ENCODE measurements at places on chromosomes 1 and 21.

GRCh38 chr1:111369177-111369576 lies 58.4 kb downstream of the OVGP1 start:
- DNase-seq: no peak

- no peak for DNase-seq
Measured at GRCh38 chr1:70071601-70072000, 133.8 kb downstream of the LRRC40 start.

- DNase-seq: no peak
Measured at GRCh38 chr1:93649231-93649630, 32.4 kb downstream of the BCAR3 start.

DNA sequence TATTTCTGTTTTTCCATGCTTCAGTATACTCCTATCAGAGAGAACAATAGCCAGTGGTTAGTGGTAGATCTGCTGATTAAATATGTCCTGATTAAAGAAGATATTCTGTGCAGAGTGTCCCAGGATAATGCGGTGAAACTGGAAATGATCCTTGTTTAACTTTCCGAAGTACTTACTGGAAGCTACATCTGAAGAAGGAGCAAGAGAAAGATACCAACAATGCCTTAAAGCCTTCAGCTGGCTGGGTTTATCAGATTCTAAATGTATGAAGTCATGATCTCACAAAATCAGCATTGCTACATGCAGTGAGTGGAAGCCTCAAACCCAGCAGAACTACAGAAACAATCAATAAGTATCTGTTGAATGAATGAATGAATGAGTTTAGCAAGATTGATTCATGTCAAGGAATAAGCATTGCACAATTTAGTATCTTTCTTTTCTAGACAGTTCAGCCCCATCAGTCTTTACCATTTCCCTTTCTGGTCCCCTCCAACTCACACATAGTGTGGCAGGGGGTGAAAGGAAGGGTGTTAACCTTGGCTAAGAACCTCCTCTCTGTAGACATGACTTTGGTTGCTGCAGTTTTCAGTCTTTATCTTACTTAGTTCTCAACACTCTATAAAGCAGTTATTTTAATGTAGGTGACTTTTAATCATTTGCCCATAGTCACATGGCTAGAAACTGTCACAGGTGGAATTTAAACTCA lies 24.7 kb upstream of the DNASE2B start:
- DNase-seq: no peak

GRCh38 chr1:153945131-153945794 lies 1.3 kb downstream of the DENND4B start:
- DNase-seq: no peak

- no peak for DNase-seq
Measured at GRCh38 chr1:61753998-61754508, 11.8 kb downstream of the PATJ start.

DNA sequence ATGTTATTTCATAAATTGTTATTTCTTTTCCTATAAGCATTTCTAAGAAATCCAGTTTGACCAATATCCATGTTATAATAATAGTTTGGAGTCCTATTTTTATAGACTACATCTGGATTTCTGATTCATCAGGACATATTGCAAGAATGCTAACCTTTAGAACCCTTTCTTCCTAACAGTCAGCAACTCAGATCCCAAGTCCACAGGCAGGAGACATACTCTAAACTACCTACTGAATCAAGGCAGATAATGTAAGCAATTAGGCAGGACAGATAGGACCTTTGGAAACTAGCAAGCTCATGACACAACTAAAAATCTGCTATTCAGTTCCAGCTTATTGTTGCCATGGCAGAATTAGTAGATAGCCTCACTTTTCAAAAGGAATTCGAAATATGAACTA lies 104.1 kb downstream of the DENND1B start:
- no peak for DNase-seq

GRCh38 chr1:119326251-119326650 lies 42.3 kb upstream of the HAO2 start:
- DNase-seq: no peak

GRCh38 chr21:35333831-35334618 lies 284.9 kb upstream of the RUNX1 start:
- no peak for DNase-seq

DNA sequence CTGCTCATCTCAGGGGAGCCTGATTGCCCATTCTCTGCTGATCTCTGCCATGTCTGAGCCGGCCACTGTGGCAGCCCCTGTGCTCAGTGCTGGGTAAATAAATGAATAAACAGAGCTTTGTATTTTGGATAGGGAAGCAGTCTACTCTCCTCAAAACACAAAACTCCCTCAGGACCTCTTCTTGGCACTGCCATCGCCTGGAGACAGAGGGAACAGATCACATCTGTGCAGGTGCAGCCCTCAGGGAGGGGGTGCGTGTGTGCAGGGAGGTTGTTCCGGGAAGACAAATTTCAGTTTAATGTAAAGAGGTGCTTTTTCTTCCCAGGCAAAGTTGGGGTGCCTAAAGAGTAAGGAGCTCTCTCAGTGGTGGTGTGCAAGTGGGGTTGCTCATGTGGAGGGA lies 7.7 kb upstream of the FAM167B start:
- DNase-seq: no peak

DNA sequence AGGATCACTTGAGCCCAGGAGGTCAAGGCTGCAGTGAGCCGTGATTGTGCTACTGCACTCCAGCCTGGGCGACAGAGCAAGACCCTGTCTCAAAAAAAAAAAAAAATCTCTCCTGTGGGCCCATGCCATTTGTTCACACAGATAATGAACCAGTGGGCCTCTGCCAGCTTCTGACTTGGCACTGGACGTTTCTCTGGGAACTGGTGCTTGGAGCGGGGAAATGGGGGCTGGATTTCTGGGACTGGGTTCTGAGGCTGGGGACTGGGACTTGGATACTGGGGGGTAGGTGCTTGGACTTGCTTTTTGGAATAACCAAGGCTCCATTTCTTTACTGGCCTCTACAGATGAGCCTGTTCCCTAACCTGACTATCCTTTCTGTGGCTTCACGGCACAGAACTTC lies 9.7 kb downstream of the IFI6 start:
- no peak for DNase-seq

GRCh38 chr1:180525715-180526039 lies 23.3 kb upstream of the ACBD6 start:
- no peak for DNase-seq

DNA sequence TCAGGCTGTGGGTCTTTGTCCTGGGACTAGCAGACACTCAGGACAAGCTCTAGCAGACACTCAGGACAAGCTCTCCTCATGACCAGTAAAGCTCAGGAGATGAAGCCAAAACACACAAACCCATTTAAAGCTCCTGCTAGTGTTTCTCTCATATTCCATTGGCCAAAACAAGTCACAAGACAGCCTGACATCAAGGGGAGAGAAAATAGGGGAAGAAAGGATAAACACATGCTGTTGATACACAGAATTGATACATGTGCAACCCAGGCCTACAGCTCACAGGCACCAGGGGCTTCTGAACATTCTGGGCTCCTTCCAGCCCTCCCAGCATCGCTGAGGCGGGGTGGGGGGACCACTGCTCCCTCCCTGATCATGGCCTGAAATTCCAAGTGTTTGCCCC lies 35.3 kb downstream of the ATF3 start:
- DNase-seq: no peak

DNA sequence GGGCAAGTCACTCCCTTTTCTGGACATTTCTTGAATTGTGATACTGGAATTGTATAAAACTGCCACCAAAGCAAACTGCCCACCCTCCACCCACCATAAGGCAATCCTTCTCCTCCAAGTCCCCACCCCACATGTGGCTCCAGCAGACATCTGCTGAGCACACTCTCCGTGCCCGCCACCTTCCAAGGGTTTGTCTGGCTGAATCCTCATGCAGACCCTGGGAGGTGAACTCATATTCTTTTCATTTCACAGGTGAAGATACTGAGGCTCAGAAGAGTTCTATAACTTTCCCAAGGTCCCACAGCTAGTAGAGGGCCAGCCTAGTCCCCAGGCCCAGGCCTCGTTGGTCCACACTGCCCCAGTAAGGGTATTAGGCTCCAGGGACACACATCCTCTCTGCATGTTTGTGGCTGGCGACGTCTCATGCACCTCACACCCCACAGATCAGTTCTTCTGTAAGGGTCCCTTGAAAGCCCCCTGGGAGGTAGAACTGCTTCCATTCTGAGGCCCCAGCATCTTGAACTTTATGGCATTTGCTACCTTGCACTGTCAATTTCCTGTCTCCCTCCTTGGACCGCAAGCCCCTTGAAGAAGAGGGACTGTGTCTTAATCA lies 14.1 kb downstream of the CNTN2 start:
- DNase-seq: no peak

Measured in mesendoderm (in vitro differentiated cells).